ENCODE measurements at places on chromosomes 7 and 10. TPM values are rescaled to one million over a fixed set of nuclear protein-coding genes. Genes with fewer than 3 reads are reported as not detected.

DNA sequence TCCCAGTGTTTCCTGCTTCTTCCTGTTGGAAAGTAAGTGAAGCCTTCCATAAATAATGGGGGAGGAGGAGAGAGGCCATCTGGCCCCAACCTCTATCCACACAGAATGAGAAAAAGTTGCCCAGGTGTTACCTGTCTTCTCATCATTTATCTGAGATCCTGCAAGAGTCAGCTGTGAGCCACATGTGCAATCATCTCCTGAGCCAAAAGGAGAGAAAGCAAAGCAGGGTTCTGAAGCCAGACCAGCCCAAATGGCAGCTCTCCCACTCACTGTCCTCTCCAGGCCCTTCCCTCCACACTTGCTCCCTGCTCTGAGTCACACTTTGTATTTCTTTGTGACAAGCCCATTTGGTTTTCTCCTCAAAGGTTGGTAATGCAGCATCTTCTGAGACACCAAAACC, 65.9 kb downstream of the FAM204A start:
- H3K27ac ChIP-seq: no peak overlapping the region
- no peaks in the 10 kb centered on the region for H3K4me1 ChIP-seq
- H3K27me3 ChIP-seq: no peaks in the 10 kb centered on the region
- DNase-seq: no peak
- no peak overlapping the region for H3K4me3 ChIP-seq
- H3K36me3 ChIP-seq: no peaks in the 10 kb centered on the region

Gene AKR1C1
- 21.8 TPM for total RNA-seq

DNA sequence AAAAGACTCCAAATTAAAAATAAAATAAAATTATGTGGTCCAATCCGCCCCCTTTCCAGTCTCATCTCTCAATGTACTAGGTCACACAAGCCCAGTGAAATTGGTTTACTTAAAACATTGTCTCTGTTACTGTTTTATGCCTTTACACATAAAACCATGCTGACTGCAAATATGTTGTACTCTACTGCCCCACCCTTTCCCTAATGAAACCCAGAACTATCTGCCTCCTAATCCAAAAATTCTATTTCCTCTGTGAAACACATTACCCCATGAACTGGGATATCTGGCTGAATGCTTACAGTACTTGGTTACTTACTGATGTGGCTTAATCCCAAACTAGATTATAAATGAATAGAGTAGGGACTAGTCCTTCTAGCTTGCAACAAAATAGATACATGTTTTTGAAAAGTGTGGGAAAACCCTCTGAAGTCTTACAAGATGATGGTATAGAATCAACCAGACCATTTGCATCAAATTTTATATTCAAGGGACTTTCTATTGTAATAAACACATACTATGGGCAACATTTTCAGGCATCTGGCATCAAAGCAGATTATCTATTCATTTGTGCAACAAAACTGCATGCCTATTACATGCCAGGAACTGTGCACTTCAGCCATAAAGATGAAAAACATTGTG, 10.0 kb upstream of the KMT2E start:
- no peaks in the 10 kb centered on the region for H3K27me3 ChIP-seq
- no peak overlapping the region for H3K4me3 ChIP-seq
- H3K36me3 ChIP-seq: no peaks in the 10 kb centered on the region
- peaks cover 98% of the 10 kb centered on the region for H3K4me1 ChIP-seq
- H3K27ac ChIP-seq: peak overlapping the region; percentile 37

Gene TRIM8
- 133 TPM for total RNA-seq

DNA sequence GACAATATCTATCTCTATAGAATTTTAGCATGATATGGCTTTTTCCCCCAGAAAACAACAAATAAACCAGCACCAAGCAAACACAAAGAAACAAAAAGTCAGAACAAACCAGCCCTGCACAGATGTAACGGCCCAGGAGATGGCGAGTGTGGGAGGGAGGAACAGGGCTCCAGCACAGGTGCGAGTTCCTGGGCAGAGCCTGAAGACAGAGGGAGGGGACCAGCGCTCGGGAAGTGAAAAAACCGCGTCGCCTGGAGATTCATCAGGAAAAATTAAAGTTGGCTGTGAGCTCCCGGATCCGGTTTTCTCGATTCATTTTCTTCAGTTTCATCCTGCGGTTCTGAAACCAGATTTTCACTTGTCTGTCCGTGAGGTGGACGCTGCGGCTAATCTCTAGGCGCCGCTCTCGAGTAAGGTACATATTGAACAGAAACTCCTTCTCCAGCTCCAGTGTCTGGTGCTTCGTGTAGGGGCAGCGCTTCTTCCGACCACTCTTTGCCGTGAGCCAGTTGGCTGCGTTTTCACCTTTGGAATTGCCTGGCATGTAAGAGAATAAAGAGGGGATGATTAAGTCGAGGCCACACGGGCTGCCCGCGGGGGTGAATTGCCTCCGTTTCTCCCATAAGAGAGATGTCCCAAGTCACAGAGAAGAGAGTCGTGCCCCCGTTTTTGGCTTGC, 2.3 kb downstream of the HOXA10 start:
- H3K4me3 ChIP-seq: no peak overlapping the region
- H3K27ac ChIP-seq: no peak overlapping the region
- no peak for DNase-seq
- peaks cover 58% of the 10 kb centered on the region for H3K27me3 ChIP-seq
- no peaks in the 10 kb centered on the region for H3K36me3 ChIP-seq

Gene EXOC6
- 28.3 TPM for total RNA-seq

Gene CALN1
- 12.4 TPM for total RNA-seq

- no peaks in the 10 kb centered on the region for H3K4me1 ChIP-seq
- no peak for DNase-seq
- H3K36me3 ChIP-seq: no peaks in the 10 kb centered on the region
- no peak overlapping the region for H3K27ac ChIP-seq
- no peak overlapping the region for H3K4me3 ChIP-seq
Measured at GRCh38 chr7:122724366-122724765, 21.6 kb upstream of the RNF148 start.

- no peak overlapping the region for H3K27ac ChIP-seq
- H3K4me1 ChIP-seq: no peaks in the 10 kb centered on the region
- no peaks in the 10 kb centered on the region for H3K36me3 ChIP-seq
- no peak overlapping the region for H3K4me3 ChIP-seq
Measured at GRCh38 chr7:24706211-24707170, 50.8 kb downstream of the GSDME start.

- H3K27me3 ChIP-seq: no peaks in the 10 kb centered on the region
- no peaks in the 10 kb centered on the region for H3K36me3 ChIP-seq
- no peak overlapping the region for H3K4me3 ChIP-seq
- H3K4me1 ChIP-seq: no peaks in the 10 kb centered on the region
- H3K27ac ChIP-seq: no peak overlapping the region
Measured at GRCh38 chr7:55335151-55335550, 30.0 kb upstream of the LANCL2 start.

Data from adrenal gland (tissue), 19 donors.